Left lung (tissue), 14 donors: ENCODE measurements at places on chromosomes 11 and 22. TPM values are rescaled to one million over a fixed set of nuclear protein-coding genes. Genes with fewer than 3 reads are reported as not detected.

DNA sequence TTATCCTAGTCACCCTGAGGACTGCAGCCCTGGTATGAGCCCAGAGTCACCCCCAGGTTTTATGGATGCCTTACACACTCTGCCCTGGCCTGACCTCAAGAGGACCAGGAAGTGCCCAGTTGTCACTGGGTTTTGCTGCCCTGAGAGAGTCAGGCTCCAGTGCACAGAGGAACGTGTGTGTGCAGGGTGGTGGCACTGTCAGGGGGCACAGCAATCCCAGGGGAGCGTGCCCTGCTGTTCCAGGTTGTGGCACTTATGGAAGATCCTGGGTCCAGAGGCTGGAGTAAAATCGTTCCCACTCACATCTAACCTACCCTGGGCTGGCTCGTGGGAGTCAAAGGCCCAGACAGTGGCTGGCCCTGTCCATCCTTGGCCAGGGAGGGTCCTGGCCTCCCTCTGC is 7.6 kb downstream of the APOBEC3A start:
- no peak for DNase-seq

- no peak for DNase-seq
Observed at GRCh38 chr11:16612566-16613261, 125.7 kb upstream of the C11orf58 start.

The BTG4 gene
- total RNA-seq = not detected

DNA sequence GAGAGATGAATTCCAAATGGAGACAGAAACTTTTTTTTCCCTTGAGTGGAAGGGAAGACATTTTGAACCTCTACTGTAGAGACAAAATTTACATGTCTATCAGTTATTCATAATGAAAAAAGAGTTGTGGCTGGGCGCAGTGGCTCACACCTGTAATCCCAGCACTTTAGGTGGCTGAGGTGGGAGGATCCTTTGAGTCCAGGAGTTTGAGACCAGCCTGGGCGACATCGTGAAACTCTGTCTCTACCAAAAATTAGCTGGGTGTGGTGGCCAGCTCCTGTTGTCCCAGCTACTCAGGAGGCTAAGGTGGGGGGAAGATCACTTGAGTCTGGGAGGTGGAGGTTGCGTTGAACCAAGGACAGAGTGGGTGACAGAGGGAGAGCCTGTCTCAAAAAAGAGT is 4.1 kb downstream of the EED start:
- no peak for DNase-seq

The TEX12 gene
- total RNA-seq = not detected

The CNGA4 gene
- 2.1 TPM for total RNA-seq

DNA sequence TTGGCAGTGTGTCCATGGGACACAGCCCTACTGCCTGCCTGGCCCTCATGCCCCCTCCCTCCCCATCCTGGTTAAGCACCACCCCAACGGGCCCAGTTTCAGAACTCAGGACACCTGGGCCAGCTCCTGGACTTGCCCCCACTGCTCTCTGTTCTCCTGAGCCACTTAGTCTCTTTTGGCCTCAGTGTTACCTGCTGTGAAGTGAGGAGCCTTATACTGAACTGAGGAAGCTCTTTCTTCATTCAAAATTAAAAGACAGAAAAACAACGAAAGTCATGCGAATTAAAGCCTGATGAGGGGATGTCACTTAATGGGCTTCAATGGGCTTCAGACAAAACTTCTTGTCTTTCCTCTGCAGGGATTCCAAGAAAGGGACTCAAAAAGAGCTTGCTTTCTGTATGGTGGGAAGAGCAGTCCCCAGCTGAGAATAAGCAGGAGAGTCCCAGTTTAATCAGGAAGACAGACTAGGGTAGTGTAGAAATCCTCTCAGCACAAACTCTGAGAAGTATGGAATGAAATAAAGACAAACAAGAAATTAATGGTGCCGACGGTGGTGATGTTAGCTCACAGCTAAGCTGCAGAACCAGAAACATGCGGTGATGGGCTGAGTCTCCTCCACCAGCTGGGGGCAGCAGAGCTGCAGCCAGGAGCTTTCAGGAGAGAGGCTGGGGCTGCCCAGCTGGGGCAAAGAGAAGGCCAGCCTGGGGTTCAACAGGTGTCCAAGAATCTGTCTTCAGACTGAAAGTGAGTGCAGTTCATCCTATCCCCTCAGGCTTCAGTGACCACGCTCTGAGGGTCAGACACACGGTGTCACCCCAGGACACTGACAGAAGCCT is 101.0 kb downstream of the GGTLC2 start:
- no peak for DNase-seq

DNA sequence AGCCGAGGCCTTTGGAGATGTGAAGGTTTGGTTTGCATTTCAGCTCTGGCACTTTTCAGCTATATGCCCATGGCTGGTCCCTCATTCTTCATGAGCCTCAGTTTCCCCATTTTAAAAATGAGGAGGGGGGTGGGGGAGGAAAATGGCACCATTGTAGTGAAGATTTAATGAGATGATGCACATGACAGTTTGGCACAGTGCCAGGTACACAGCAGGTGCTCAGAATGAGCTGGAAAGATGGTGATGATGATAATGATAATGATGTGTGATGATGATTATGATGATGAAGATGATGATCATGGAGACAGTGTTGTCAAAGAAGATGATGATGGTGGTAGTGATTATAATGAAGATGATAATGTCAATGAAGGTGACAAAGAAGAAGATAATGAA is 24.3 kb upstream of the FGF3 start:
- peak; percentile 8 for DNase-seq

The CCDC116 gene
- total RNA-seq = 1.1 TPM

DNA sequence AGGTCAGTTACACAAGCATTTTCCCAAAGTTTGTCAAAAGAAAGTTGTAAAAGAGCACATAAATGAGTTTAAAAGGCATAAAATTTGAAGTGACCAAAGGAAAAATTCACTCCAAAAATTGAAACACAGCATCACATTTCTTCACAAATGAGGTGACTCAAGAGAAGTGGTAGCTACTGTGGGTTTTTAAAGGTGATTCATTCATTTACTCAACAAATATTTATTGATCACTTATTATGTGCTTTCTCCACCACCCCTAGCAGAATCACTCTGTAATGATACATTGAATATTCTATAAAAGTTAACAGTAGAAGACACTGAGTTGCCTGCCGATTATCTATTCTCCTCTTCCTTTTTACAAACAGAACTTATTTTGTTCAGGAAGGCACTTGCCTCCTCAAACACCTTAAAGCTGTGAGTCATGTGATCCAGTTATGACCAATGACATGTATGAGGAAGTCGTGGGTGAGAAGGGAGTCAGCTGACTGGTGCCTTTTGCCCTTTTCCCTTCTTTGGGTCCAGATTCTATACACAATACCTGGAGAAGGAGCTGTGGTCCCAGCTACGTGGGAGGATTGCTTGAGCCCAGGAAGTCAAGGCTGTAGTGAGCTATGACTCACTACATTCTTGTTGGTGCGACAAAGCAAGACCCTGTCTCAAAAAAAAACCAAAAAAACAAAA is 67.7 kb upstream of the CLNS1A start:
- no peak for DNase-seq

- no peak for DNase-seq
Observed at GRCh38 chr22:42367980-42368378, 64.2 kb downstream of the NFAM1 start.

DNA sequence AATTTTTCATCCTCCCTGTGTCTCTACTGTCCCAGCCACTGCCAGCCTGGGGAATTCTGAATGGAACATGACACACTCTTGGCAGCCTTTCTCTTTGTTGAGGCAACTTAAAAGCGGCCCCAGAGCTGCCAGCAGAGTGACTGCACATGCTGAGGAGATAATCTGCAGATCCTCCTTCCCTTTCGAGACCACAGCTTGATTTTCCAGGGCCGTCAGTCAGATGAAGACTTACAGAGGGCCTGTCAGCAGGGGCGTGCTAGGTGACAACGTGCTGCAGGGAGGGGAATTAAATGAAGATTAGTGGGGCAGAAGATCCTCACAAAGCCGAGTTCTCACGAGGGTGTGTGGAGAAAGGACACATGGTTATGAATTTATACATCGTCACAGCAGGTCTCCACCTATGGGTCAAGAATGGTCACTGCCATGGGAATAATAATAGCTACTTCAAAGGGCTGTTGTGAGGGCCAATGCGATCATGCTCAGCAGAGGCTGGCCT is 193.5 kb upstream of the PITPNB start:
- DNase-seq = no peak

The TECTA gene
- total RNA-seq = 0.58 TPM

GRCh38 chr11:44367452-44367851 is 57.5 kb upstream of the ALX4 start:
- DNase-seq = no peak

The CRYBB2 gene
- total RNA-seq = not detected

DNA sequence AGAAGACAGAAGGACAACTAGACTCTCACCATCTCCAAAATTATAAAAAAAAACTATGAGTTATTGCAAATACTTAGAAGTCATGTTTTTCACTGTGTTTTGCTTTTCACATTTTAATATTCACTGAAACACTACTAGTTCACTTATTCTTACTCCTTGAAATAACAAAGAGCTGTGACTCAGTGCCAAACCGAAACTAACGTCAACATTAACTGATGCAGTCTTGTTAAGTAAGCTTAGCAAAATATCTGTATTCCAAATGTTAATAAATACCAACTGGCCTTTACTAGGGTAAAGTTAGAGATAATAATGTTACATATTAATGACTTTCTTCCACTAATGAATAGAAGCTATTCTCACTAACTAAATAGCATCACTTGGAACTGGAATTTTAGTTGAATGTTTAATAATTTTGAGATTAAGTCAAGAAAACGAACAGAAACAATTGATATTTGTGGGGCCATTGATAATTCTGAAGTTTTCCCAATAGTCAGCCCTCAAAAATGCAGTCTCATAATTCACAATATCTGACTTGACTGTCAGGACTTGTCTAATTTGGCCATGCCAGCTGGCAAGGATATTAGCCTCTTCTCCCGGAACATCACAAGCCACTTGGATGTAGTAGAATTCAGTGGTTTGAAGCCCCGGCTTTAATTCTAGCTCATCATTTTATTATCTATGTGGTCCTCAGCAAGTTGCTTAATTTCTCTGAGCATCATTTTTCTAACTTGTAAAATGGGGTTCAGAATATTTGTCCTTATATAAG is 230.1 kb upstream of the DDI1 start:
- DNase-seq = no peak

DNA sequence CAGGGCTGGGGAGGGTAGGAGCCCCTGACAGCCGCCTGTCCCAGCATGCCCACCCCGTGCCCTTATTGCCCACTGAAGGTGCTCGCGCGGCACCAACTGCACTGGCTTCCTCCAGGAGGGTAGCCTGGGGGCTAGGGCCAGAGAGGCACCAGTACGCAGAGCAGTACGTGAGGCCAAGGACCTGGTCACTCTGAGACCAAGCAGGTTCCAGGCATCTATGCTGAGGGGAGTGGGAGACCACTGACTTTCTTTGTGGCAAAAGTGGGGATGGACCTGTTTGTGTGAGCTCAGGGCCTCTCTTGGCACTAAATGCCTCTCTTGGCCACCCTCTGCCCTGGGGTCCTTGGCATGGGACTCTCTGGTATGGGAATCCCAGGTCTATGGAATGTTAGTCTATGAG is 10.8 kb downstream of the GP1BB start:
- no peak for DNase-seq

DNA sequence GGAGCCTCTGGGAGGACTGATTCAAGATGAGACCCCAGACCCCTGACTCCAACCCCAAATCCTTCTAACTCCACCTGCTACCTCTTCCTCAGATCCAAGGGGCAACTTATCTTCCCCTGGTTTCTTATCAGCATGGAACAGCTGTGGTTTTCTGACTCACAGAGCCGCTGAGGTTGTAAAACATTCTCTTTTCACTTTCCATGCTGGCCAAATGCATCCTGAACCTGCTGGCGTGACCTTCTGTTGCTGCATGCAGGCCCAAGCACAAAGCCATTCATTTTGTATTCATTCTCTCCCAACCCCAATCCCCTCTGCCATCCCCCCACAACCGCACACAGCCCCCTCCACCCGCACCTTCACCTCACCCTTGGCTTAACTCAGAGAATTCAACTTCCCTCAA is 70.3 kb downstream of the SEZ6L start:
- DNase-seq = no peak

- no peak for DNase-seq
Observed at GRCh38 chr11:8746331-8746974, 63.9 kb downstream of the RPL27A start.

The E2F8 gene
- 2.3 TPM for total RNA-seq

- no peak for DNase-seq
Observed at GRCh38 chr22:44298406-44299091, 14.2 kb downstream of the SHISAL1 start.

DNA sequence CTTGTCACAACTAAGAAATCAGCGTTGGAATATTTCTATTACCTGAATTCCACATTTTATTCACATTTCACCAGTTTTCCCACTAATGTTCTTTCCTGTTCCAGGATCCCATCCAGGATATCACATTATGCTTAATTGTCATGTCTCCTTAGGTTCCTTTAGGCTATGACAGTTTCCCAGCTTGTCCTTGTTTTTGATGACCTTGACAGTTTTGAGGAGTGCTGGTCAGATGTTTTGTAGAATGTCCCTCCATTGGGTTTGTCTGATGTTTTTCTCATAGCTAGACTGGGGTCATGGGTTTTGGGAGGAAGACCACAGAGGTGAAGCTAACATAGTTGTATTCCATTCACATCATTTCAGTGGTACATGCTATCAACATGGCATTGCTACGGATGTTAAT is 80.8 kb upstream of the HEPHL1 start:
- no peak for DNase-seq

The GLB1L2 gene
- total RNA-seq = 11.9 TPM

DNA sequence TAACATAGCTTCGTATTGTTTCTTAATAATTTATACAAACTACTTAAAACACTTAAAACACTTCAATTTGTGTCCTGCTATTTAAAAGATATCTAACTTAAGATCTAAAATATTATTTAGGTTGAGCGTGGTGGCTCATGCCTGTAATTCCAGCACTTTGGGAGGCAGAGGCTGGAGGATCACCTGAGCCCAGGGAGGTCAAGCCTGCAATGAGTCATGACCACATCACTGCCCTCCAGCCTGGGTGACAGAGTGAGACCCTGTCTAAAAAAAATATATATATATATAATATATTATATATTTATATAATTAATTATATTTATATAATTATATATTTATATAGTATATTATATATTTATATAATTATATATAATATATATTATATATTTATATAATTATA is 4.2 kb upstream of the CTR9 start:
- DNase-seq = no peak
